GM23338 (cell line): ENCODE measurements at places on chromosomes 11 and 22. TPM values are rescaled to one million over a fixed set of nuclear protein-coding genes. Genes with fewer than 3 reads are reported as not detected.

DNA sequence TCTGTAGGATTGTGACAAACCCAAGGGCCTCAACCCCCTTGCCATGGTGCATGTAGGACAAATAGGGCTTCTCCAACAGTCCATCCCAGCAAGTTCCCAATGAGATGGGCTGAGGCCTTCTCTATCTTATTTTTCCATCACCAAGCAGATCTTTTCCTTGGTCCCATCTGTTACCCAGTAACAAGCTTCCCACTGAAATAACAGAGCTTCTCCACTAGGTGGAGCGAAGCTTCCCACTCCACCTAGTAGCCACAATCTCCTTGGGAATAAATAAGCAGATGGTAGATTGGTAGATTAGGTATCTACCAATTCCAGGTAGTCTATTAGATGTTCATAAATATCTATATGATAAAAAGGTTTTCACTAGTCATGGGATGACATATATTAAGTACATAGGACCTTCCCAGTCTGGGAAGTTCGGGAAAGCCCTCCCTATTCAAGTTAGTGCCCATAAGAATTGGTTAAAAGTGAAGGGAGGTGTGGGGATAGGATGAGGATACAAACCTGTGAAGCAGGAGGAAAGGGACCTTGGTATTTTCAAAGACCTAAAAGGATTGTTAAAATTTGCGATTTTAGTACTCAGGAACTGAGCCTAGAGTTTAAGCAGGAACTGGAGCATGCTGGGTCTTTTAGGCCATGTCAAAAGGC, 5.9 kb upstream of the OR52L1 start:
- H3K4me3 ChIP-seq: no peak overlapping the region
- no peak overlapping the region for H3K27ac ChIP-seq
- DNase-seq: peak; percentile 65
- no peaks in the 10 kb centered on the region for H3K27me3 ChIP-seq

- no peaks in the 10 kb centered on the region for H3K36me3 ChIP-seq
- H3K27ac ChIP-seq: no peak overlapping the region
- 0 out of 2 replicates have a peak, but pooled peaks cover 6% of the 10 kb centered on the region for H3K4me1 ChIP-seq
- no peak for DNase-seq
- no peaks in the 10 kb centered on the region for H3K27me3 ChIP-seq
- H3K4me3 ChIP-seq: no peak overlapping the region
These were observed 714.4 kb downstream of the METTL15 start for GRCh38 chr11:28822576-28822975.

- H3K36me3 ChIP-seq: no peaks in the 10 kb centered on the region
- no peak overlapping the region for H3K27ac ChIP-seq
- no peaks in the 10 kb centered on the region for H3K4me1 ChIP-seq
- DNase-seq: no peak
- no peak overlapping the region for H3K4me3 ChIP-seq
- H3K27me3 ChIP-seq: no peaks in the 10 kb centered on the region
These were observed 113.6 kb downstream of the ME3 start for GRCh38 chr11:86558841-86559240.

GRCh38 chr11:10629411-10630002, 61.0 kb upstream of the LYVE1 start:
- DNase-seq: no peak
- no peak overlapping the region for H3K27ac ChIP-seq
- no peaks in the 10 kb centered on the region for H3K27me3 ChIP-seq
- no peak overlapping the region for H3K4me3 ChIP-seq
- H3K4me1 ChIP-seq: no peaks in the 10 kb centered on the region

DNA sequence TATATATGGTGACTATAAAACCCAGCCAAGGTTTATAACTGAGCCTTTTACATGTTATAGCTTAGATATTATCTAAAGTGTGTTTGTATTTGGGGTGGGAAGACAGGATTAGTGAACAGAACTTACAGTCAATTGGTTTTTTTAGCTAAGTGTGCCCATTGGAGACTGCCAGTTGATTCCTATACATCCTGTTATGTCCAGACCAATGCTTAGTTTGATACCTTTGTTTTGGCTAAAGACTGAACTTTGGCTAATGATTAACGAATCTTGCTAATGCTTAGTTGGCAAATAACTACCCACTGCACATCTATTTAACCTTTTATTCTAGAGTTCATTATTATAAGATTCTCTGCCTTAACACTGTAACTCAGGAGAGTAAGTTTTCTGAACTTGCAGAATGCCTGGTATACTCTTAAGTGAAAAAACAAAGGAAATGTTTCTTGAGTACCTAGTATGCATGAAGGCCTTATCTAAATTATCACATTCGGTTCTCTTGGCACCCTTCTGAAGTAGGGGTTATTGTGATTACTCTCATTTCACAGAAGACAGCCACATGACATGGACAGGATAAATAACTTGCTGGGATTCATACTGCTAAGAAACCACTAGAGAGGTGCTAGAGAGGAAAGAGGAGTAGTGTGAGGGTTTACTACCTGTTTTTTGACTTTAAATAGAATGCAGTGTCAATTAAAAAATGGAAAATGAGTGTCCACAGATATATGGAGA, 54.0 kb downstream of the KREMEN1 start:
- H3K27me3 ChIP-seq: no peaks in the 10 kb centered on the region
- no peaks in the 10 kb centered on the region for H3K4me1 ChIP-seq
- H3K36me3 ChIP-seq: no peaks in the 10 kb centered on the region
- no peak overlapping the region for H3K4me3 ChIP-seq

- no peaks in the 10 kb centered on the region for H3K36me3 ChIP-seq
- no peak overlapping the region for H3K4me3 ChIP-seq
- H3K4me1 ChIP-seq: no peaks in the 10 kb centered on the region
- no peaks in the 10 kb centered on the region for H3K27me3 ChIP-seq
- H3K27ac ChIP-seq: no peak overlapping the region
- DNase-seq: no peak
These were observed 36.0 kb downstream of the RASD2 start for GRCh38 chr22:35576671-35577070.

DNA sequence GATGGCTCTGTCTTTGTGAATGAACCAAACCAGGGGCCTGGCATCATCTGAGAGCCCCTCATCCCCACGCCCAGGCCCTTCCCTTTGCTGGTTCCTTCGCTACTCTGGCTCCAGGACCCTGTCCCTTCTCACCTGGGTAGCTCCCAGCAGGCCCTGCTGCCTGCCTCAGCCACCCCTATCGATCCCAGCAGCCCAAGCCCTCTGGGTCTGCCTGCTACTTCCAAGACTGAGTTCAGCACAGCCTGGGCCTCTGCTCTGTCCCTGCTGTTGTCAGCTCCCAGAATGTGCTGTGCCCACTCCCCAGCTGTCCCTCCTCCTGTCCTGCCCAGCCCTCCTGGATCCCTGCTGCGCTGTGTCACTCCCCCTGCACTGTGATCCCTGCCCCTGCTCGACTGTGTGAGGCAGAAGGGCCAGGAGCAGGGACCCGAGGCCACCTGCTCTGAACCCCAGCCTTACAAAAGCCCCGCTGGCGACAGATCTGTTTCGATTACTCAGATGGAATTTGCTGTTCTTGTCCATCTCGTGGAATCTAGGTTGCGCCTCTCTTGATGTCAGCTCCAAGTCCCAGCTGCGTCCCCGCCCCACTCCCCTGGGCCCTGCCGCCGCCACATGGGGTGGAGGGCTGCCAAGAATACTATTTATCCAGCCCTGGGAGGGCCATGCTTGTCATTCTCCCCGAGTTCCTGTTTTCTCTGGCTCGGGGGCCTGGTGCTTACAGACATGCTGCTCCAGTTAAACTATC, 13.0 kb downstream of the MRPL21 start:
- H3K4me3 ChIP-seq: no peak overlapping the region
- H3K4me1 ChIP-seq: peaks cover 6% of the 10 kb centered on the region; the same call in 1 of the 2 replicates
- H3K27ac ChIP-seq: peak overlapping the region; percentile 66; the same call in 1 of the 2 replicates
- H3K36me3 ChIP-seq: peaks cover 20% of the 10 kb centered on the region
- no peaks in the 10 kb centered on the region for H3K27me3 ChIP-seq

DNA sequence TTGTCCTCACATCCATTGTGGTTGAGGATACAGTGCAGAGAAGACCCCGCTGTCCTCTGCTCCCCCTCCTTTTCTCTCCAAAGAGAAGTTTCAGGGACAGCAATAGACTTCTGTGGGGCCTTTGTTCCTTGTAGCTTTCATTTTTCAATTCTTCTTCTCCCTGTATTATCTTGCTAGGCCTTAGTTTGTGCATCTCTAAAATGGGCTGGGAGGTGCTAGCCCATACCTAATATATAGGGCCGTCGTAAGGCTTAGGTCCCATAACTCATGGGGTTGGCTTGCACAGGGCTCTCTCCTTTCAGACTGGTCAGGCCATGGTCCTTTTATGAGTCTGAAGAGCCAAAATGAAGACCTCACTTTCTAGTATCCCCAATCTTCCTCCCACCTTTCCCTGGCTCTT, 33.0 kb downstream of the ZBTB16 start:
- H3K27me3 ChIP-seq: no peaks in the 10 kb centered on the region
- H3K4me1 ChIP-seq: no peaks in the 10 kb centered on the region
- H3K27ac ChIP-seq: no peak overlapping the region
- H3K4me3 ChIP-seq: no peak overlapping the region
- no peaks in the 10 kb centered on the region for H3K36me3 ChIP-seq

GRCh38 chr22:29142116-29142515, 63.6 kb upstream of the EMID1 start:
- H3K27me3 ChIP-seq: no peaks in the 10 kb centered on the region
- peaks cover 3% of the 10 kb centered on the region; the same call in 1 of the 2 replicates for H3K36me3 ChIP-seq
- H3K27ac ChIP-seq: no peak overlapping the region
- H3K4me3 ChIP-seq: no peak overlapping the region
- DNase-seq: no peak
- H3K4me1 ChIP-seq: peaks cover 26% of the 10 kb centered on the region

DNA sequence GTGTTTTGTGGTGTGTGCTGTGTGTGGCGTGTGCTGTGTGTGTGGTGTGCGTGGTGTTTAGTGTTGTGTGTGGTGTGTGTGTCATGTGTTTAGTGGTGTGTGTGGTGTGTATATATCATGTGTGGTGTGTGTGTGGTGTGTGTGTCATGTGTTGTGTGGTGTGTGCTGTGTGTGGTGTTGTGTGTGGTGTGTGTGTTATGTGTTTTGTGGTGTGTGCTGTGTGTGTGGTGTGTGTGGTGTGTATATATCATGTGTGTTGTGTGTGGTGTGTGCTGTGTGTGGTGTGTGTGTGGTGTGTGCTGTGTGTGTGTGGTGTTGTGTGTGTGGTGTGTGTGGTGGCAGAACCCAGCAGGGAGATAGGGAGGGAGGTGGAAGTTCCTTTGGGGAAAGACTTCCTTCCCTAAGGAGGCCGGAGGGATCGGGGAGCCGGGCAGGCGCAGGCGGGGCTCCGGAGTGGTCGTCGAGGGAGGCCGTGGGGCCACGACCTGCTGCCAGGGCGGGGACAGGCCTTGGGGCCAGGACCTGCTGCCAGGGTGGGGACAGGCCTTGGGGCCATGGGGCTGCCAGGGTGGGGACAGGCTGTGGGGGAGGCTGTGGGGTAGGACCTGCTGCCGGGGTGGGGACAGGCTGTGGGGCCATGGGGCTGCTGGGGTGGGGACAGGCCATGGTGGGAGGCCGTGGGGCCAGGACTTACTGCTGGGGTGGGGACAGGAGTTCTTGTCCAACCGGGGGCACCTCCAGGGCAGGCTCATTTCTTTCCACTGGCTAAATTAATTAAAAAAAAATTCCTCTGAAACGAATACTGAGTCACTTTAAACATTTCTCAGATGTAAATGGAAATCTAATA, 15.2 kb downstream of the PIM3 start:
- DNase-seq: peak; percentile 67
- no peaks in the 10 kb centered on the region for H3K36me3 ChIP-seq
- H3K4me1 ChIP-seq: no peaks in the 10 kb centered on the region
- H3K27me3 ChIP-seq: peaks cover 24% of the 10 kb centered on the region
- no peak overlapping the region for H3K4me3 ChIP-seq
- no peak overlapping the region for H3K27ac ChIP-seq

DNA sequence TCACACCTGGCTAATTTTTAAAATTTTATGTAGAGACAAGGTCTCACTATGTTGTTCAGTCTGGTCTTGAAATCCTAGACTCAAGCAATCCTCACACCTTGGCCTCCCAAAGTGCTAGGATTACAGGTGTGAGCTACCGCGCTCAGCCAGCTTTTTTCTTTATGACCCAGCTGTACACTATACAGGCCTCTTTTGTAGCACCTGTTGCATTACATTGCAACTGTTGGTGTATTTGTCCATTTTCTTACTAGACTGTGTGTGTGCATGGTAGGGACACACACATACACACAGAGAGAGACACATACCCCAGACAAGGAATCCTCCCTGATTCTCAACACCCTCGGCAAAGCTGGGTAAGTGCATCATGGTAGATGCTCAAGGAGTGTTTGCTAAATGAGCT, 61.7 kb downstream of the NAV2 start:
- no peaks in the 10 kb centered on the region for H3K27me3 ChIP-seq
- peaks cover 59% of the 10 kb centered on the region for H3K4me1 ChIP-seq
- no peak overlapping the region for H3K27ac ChIP-seq
- no peaks in the 10 kb centered on the region for H3K36me3 ChIP-seq

DNA sequence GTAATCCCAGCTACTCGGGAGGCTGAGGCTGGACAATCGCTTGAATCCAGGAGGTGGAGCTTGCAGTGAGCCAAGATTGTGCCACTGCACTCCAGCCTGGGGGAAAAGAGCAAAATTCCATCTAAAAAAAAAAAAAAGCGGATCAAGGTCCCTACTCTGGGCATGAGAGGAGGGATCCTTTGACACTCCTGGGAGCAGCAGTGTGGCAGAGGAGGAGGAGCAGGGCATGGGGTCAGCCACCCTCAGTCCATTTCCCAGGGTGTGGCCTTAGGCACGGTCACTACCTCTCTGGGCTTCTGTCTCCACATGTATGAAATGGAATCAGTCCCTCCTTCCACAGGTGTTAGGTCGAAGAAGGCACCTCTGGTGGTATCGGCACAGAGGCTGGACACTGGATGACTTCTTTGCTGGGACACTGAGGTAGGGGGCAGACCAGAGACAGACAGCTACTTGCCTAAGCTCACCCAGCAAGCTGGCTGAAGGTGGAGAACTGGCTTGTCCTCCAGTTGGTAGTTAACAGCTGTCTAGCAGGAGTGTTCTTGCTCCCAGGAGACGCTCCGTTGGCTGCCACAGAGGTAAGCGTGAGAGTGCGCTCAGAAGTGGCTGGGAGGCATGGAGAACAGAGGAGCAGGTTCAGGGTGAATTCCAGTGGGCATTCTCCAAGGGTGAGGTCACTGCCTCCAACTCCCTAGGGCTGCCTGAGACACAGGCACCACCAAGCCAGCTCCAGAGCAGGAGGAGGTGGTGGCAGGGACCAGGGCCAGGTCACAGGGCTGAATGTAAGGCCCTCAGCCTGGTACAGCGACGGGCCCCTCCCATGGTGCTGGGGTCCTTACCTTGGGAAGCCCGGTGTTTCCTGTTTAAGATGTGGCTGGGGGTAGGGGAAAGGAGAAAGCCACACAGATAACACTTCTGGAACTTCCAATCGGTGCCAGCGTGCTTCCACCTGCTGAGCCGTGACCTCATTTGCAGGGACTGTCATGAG, 19.5 kb downstream of the TXN2 start:
- peak; percentile 73 for DNase-seq
- H3K4me1 ChIP-seq: peaks cover 20% of the 10 kb centered on the region
- H3K27ac ChIP-seq: no peak overlapping the region; the same call in 1 of the 2 replicates
- H3K36me3 ChIP-seq: no peaks in the 10 kb centered on the region
- no peak overlapping the region for H3K4me3 ChIP-seq

GRCh38 chr11:63906585-63906984, 10.4 kb downstream of the RCOR2 start:
- peaks cover 56% of the 10 kb centered on the region for H3K4me1 ChIP-seq
- no peaks in the 10 kb centered on the region for H3K27me3 ChIP-seq
- H3K36me3 ChIP-seq: no peaks in the 10 kb centered on the region; the same call in 1 of the 2 replicates
- 0 out of 2 replicates have a peak overlapping the region, but pooled peaks have one; percentile 78 for H3K27ac ChIP-seq

The SMTNL1 gene
- 0.31 TPM in 1 of 2 replicates, not detected in the other for total RNA-seq

The BEST1 gene
- 0.35 and 0.89 TPM in 2 replicates for total RNA-seq

The RAB36 gene
- total RNA-seq: 0.58 and 1.2 TPM in 2 replicates

The CHEK1 gene
- 96.4 and 102 TPM in 2 replicates for total RNA-seq

The EXPH5 gene
- total RNA-seq: 8.4 and 12.6 TPM in 2 replicates

The NNMT gene
- not detected in 2 replicates for total RNA-seq
